ENCODE measurements at places on chromosomes 6 and 20.

DNA sequence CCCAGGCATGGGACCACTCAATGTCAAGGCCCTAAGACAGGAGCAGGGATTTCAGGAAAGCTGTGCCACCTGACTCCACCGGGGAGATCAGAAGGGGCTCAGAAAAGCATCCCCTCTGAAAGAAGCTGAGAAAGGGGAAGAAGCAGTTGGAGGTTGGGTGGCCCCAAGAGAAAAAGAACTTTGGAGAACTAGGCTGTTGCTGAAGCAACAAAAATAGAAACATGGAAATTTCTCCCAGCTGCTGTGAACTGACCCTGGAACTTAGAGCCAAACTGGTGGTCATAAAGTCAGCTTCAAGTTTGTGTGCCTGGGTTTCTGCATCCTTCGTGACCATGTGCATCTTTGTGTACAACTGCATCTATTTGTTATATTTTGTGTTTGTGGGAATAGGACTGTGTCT, 534.5 kb downstream of the MAFB start:
- no peak for DNase-seq

GRCh38 chr6:107330168-107330567, 129.2 kb downstream of the PDSS2 start:
- no peak for DNase-seq

- DNase-seq = no peak
These were observed 158.2 kb downstream of the QRSL1 start for GRCh38 chr6:106787327-106788196.

- DNase-seq = no peak
These were observed 256.4 kb downstream of the GMPR start for GRCh38 chr6:16494793-16495192.

- DNase-seq = no peak
These were observed 76.9 kb upstream of the TSHZ2 start for GRCh38 chr20:52895235-52895634.

DNA sequence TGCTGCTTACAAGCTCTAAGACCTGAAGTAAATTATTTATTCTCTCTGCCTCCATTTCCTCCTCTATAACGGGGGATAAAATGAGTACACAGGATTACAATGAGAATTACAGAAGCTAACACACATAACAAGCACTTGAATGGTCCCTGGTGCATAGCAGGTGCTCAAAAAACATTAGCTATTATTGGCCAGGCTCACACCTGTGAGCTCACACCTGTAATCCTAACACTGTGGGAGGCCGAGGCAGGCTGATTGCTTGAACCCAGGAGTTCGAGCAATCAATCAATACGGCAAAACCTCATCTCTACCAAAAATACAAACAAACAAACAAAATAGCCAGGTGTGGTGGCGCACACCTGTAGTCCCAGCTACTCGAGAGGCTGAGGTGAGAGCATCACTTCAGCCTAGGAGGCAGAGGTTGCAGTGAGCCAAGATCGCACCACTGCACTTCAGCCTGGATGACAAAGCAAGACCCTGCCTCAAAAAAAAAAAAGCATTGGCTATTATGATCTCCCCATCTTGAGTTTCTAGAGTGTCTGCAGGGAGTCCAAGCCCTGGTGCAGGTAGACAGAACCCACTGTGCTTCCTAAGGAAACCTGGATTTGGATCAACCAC, 68.1 kb downstream of the PREX1 start:
- no peak for DNase-seq

- no peak for DNase-seq
These were observed 64.9 kb downstream of the TNFAIP3 start for GRCh38 chr6:137931849-137932465.

DNA sequence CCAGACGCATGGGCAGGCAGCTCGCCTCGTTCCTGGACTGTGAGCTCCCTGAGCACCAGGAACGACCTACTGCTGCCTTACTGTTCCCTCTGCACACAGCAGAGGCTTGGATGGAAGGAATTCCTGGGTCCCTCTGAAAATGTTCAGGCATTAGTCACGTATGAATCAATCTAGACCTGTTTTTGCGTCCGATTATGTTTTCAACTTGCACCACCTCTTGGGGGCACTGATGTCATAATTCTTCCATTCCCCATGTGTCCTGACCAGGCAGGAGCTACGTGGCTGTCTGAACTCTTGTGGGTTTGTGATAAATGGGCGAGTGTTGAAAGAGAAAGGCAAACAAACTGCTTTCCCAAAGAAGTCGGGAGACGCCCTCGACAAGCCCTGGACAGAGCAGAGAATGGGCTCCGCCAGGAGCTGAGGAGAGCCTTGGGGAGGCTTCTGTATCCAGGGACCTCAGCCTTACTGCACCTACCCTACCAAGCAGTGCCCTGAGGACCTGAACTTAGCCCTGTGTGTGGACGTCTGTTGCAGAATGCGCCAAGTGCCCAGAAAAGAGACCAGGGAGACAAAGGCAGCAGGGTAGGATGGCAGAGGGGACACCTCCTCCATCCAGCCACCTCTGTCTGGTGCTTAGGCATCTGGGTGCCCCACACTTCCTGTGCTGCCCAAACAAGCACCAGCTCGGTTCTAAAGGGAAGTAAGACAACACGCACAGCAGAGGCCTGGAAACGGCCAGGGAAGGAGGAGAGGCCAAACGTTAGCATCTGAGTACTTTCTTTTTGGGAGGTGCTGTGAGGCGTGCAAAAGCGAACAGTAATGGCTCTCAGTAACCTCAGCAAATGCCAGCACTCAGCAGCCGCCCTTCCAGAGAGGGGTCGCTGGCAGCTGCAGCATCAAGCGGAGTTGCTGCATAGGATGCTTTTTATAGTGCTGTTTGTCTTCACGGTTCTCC, 124.2 kb downstream of the LY86 start:
- DNase-seq = peak; percentile 94

GRCh38 chr20:9441948-9442347, 72.4 kb upstream of the LAMP5 start:
- DNase-seq = no peak

GRCh38 chr20:4811661-4812181, 90.0 kb downstream of the PRND start:
- DNase-seq = peak; percentile 91

DNA sequence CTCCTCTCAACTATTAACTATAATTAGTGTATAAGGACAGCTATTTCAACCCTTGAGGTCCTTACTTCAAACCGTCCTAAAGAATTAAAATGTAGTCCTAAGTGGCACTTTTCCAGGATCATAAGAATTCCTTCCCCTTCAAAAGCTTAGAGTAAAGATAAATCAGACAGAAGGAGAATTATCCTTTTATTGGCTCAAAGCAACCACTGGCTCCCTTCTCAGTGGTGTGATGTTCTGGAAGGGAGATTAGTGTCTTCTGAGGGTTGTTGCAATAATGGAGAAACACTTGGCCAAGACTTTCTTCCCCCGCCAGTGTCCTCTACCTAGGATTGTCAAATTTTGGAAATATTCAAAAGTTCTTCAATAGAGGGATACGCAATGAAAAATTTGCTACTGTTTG, 89.1 kb upstream of the PLEKHG1 start:
- no peak for DNase-seq

DNA sequence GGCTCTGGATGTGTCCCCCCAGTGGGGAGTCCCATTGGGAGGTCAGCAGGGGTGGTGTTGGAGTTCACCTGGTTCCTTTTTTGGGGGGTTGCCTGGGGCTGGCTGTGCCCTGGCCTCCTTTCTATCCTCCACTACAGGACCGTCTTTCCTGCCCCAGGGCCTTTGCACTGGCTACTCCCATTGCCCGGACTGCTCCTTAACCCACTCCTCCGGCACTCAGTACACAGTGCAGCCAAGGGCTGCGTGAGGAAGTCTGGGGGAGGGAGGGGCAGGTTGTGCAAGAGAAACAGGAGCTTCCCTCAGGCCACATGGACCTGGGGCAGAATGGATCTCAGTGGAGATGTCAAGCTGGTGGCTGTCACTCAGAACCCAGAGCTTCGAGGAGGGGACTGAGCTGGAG, 429.3 kb upstream of the SULF2 start:
- DNase-seq = no peak
